ENCODE measurements at places on chromosomes 16 and 17. TPM values are rescaled to one million over a fixed set of nuclear protein-coding genes. Genes with fewer than 3 reads are reported as not detected.
A peak's percentile ranks its signal among the peaks of the same experiment; 100 is the strongest.

GRCh38 chr17:71699907-71700306 lies 420.9 kb upstream of the SOX9 start:
- no peak overlapping the region for H3K27ac ChIP-seq
- H3K4me3 ChIP-seq = no peak overlapping the region
- H3K27me3 ChIP-seq = no peaks in the 10 kb centered on the region
- H3K4me1 ChIP-seq = no peaks in the 10 kb centered on the region
- H3K36me3 ChIP-seq = no peaks in the 10 kb centered on the region
- no peak for DNase-seq

GRCh38 chr16:11349599-11350276 lies 4.5 kb downstream of the RMI2 start:
- DNase-seq = no peak
- H3K4me1 ChIP-seq = no peaks in the 10 kb centered on the region
- no peak overlapping the region for H3K4me3 ChIP-seq

- H3K27ac ChIP-seq = peak overlapping the region; percentile 5
- no peaks in the 10 kb centered on the region for H3K27me3 ChIP-seq
- DNase-seq = no peak
- H3K4me3 ChIP-seq = no peak overlapping the region
- H3K36me3 ChIP-seq = no peaks in the 10 kb centered on the region
- H3K4me1 ChIP-seq = peaks cover 9% of the 10 kb centered on the region
These were observed 43.2 kb downstream of the TMEM11 start for GRCh38 chr17:21170809-21171208.

Gene ZNF200
- 9.6 TPM for total RNA-seq

GRCh38 chr16:27760789-27761176 lies 210.8 kb downstream of the KATNIP start:
- H3K4me3 ChIP-seq = no peak overlapping the region
- no peaks in the 10 kb centered on the region for H3K27me3 ChIP-seq
- no peak for DNase-seq
- no peaks in the 10 kb centered on the region for H3K4me1 ChIP-seq

Gene STAC2
- total RNA-seq = 15.3 TPM

DNA sequence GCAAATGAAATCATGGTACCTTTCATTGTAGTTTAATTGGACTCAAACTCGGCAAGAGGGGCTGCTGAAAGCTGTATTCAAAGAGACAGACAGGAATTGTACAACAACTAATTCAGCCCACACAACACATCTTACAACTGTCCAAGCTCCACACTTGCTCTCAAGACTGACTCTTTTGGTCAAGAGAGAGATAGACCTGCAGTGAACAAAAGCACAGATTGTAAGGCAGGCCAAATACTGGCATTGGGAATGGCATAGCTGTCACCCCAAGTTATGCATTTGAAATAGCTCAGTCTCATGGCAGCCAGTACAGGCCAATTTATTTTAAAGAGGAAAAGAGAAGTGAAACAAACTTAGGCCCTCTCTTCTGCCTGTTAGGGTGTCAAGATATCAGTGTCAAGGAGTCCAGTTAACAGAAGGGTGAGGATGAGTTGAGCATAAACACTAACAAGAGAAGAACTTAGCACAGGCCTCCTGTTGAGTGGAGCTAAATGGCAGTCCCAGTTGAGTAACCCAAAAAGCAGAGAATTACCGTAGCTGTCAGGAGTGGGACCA lies 215.7 kb downstream of the IRX3 start:
- H3K4me3 ChIP-seq = no peak overlapping the region
- no peaks in the 10 kb centered on the region for H3K36me3 ChIP-seq
- H3K27me3 ChIP-seq = no peaks in the 10 kb centered on the region
- H3K27ac ChIP-seq = no peak overlapping the region

Gene SLC6A2
- total RNA-seq = 0.09 TPM
